Activated naive CD8-positive, alpha-beta T cell treated with anti-CD3 and anti-CD28 coated beads, Interleukin-2, amount 10 ng/mL, durations not matched to agents 7 days and 5 days (primary cell): ENCODE measurements at places on chromosomes 2 and 18. TPM values are rescaled to one million over a fixed set of nuclear protein-coding genes. Genes with fewer than 3 reads are reported as not detected.

DNA sequence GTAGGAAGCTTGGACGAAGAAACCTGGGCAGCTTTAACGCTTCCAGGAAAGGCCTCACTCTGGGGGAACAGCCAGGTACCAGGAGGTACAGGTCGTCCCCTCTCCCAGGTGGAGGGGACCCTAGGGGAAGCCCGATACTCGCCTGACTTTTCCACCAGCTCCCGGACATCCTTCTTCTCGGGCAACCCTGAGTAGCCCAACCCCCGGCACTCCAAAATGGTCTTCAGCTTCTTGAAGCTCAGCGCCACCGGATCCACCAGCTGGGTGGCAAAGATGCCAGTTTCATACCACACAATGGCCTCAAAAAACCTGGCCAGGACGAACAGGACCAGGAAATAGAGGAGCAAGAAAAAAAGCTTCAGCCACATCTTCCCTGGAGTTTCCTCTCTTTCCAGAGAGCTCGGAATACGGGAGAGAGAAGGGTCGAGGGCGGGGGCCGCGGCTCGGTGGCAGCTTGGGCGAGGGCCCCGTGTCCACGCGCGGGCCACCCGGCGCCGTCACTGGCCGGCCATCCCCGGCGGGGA is 1.1 kb downstream of the RNF103 start:
- DNase-seq = peak; percentile 46

TTN gene
- 11.9 TPM for total RNA-seq

DNA sequence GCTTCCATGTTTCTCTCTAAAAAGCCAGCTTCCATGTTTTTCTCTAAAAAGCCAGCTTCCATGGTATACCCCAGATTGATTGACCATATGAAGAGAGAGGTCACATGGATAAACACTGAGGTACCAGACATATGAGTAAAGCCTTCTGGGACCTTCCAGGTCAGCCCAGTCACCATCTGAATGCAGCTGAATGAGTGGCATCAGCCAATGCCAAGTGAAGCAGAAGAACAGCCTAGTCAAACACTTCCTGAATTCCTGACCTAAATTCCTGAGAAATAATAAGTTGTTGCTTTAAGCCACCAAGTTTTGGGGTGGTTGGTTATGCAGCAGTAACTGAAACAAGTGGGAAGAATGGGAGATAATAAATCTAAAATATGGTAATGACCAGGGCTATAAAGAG is 5.7 kb upstream of the ALS2 start:
- DNase-seq = no peak

KIDINS220 gene
- 39.4 TPM for total RNA-seq

DNA sequence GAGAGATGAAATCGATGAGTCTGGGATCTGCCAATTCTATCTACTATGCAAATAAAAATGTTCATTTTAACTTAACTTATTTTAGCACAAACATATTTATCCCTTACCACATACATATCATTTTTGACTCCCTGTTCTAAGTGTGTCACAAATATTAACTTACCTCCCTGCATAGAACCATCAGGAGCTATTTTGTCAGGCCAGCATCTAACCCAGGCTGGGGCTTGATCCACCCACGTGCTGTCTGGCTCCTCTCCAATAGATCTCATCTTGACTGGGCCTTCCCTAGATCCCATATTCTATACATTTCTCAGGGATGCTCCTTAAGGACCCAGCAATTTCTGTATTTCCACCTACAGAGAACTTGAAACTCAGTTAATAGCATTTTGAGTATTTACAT is 20.9 kb downstream of the NTSR2 start:
- DNase-seq = no peak

GRCh38 chr2:112674229-112674628 is 28.5 kb downstream of the SLC20A1 start:
- DNase-seq = no peak

GRCh38 chr18:48917579-48918517 is 32.9 kb downstream of the SMAD7 start:
- DNase-seq = peak; percentile 21

GRCh38 chr2:101387151-101387834 is at the start of gene CREG2:
Gene CREG2 (minus strand): TSS chr2:101387503. CDS start chr2:101387457, 46 bp downstream.
- DNase-seq = peak; percentile 82

APLF gene
- 4.6 TPM for total RNA-seq

ZNF407 gene
- 16.9 TPM for total RNA-seq

DNA sequence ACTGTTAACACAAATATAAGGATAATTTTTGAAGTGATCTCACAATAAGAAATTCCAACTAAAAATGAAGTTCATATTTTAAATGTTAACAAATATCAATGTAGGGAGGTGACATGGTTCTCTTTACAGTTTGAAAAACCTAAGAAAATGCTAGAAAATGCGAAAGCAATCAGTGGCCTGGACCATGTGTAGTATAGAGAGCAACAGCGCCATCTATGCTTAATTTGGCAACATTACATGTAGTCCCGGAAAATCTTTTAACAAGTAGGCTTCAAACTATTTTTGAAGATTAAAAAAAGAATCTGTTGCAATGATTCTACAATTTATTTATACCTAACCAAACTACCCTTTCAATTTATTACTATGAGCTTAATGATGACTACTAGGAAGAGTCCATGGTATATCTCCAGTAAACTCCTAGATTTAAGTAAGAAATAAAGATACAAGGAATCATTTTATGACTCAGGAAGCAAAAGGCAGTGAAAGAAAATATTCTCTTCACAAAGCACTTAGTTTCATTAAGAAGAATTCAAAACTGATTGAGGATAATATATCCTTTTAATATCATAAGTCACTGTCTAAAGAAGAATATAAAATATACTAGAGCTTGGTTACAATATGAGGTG is 33.3 kb downstream of the NDUFA10 start:
- DNase-seq = no peak

UPP2 gene
- total RNA-seq = not detected

DNA sequence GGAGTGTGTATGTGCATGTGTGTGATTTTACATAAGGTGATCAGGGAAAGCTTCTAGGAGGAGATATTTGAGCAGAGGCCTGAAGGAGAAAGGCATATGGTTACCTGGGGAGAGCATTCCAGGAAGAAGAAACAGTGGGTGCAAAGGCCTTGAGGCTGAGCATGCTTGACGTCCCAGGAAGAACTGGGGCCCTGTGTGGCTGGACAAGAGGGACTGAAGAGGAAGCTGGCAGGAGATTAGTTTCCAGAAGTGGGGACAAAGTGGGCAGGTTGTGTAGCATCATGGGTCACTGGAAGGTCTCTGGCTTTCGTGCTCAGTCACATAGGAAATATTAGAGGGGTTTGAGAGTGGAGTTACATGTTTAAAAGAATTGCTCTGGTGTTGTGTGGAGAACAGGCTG is 42.0 kb upstream of the POLE4 start:
- DNase-seq = no peak

- no peak for DNase-seq
Observed at GRCh38 chr2:225788571-225789094, 389.1 kb downstream of the NYAP2 start.

SERPINB10 gene
- total RNA-seq = not detected

GRCh38 chr2:127078666-127079270 is 28.2 kb downstream of the BIN1 start:
- no peak for DNase-seq

DNA sequence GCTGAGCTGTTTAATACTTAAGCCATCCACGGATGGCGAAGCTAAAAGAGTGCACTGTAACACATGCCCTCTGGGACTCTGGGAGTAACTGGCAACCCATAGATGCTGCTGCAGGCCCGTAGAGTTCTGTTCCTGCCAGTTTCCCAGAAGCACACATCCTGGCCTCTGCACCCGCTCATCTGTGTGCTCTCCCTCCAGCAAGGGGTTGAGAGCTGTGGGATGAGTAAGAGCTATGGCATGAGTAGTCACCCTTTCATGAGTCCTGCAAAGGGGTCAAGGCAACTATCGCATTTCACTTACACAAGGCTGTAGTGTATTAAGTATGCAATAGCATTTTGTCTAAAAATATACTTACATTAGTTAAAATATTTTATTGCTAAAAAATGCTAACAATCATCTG is 1341.8 kb upstream of the NXPH2 start:
- DNase-seq = no peak

GRCh38 chr2:11326677-11327211 is 17.7 kb downstream of the ROCK2 start:
- DNase-seq = no peak

DNA sequence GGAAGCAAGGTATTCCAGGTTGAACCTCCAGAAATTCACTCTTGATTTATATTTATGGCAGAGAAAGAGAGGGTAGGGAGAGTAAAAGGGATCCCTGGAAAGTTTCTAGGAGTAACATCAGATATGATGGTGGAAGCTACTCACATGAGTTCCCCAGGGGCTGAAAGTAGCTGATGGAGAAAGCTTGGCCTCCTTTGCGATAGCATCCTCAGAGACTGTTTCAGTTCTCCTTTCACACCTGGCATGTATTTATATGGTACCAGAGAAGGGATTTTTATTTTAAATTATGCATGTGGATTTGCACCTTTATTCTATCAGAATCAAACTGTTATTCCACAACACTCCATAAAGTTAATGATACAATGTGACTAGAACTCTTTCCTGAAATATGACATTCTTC is 126.3 kb upstream of the OSR1 start:
- DNase-seq = no peak

DNA sequence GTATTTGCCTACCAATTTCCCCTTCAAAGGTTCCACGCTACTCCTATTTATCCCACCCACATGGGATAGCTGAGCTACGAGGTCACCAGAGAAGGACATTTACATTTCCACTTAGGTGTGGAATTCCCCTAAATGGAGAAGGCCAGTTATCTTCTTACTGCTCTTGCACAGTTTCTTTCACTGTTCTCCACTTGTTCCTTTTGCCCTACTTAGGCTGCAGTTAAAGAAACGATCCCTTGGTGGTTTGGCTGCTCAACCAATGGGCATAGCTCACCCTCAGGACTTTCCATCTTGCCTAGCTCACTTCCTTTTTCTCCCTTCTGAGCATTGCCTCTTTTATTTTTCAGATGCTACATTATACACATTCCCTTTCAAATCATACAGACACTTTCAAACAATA is 11.2 kb upstream of the NABP1 start:
- DNase-seq = no peak

VWA3B gene
- not detected for total RNA-seq

DNA sequence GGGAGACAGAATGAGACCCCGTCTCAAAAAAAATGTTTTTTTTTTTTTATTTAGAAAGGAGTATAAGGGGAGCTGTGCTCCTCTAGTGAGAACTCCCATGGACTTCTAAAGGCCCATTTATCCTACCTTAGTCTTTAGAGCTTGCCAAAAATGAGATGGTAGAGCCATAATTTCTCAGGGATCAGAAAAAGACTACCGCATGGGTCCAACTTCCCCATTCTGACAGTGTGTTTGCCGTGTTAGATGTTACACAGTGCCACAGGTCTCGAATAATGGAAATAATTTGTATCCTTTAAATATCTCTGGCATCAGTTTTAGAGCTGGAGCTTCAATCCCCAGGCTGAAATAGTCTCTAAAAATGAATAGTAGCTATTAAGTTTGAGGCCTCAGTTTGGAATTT is 6.0 kb upstream of the SLC39A10 start:
- no peak for DNase-seq
